ENCODE measurements at places on chromosomes 4 and X. TPM values are rescaled to one million over a fixed set of nuclear protein-coding genes. Genes with fewer than 3 reads are reported as not detected.

DNA sequence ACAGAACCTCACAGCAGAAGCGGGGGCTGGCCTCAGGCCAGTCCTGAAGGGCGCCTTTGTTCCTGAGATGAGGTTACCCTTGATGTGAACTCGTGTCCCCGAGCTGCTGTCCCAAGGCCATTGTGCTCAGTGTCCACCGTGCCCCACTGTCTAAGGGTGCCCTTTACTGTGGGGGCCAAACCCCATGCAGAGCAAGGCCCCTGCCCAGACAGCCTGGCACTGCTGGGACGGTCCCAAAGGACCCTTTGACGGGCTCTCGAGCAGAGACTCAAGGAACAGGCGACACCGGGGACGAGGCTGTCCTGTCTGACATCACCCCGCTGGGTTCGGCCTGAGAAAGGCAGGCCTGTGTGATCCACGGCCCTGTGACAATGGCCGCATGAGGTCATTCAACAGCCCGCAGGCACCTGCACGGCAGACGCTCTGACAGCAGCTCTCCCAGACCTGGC, 100.6 kb downstream of the ABLIM2 start:
- DNase-seq = no peak

DNA sequence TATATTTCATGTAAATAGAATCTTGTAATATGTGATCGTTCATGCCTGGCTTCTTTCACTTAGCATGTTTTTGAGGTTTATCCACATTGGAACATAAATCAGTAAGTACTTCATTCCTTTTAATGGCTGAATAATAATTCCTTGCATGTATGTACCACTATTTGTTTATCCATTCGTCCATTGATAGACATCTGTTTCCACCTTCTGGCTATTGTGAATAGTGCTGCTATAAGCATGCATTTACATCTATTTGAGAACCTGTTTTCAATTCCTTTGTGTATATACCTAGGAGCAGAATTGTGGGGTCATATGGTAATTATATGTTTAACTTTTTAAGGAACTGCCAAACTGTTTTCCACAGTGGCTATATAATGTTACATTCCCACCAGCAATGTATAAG, 356.7 kb upstream of the DIPK2B start:
- no peak for DNase-seq

DNA sequence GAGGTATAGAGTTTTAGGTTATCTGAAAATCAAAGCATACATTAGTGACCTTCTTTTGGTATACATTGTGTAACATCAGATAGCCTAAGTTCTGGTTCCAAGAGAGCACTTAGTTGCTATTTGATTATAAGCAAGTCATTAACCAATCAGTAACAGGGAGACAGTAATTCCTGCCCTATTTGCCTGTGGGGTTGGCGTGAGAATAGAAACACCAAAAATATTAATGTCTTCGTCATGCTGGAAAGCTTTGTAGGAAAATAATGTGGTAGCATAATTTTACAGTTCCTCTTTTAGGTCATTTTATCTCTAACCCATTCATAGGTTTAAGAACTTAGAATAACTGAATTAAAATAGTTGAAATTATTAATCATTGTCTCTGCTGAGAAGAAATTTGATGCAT, 37.8 kb downstream of the NPNT start:
- DNase-seq = no peak

GRCh38 chrX:107102980-107103379, 15.6 kb downstream of the RBM41 start:
- DNase-seq = no peak

GRCh38 chr4:4624276-4624897, 82.5 kb upstream of the STX18 start:
- no peak for DNase-seq

- no peak for DNase-seq
These were observed 58.7 kb upstream of the KLF3 start for GRCh38 chr4:38605181-38605752.

- DNase-seq = no peak
These were observed 184.6 kb downstream of the OR13H1 start for GRCh38 chrX:131728295-131729145.

DNA sequence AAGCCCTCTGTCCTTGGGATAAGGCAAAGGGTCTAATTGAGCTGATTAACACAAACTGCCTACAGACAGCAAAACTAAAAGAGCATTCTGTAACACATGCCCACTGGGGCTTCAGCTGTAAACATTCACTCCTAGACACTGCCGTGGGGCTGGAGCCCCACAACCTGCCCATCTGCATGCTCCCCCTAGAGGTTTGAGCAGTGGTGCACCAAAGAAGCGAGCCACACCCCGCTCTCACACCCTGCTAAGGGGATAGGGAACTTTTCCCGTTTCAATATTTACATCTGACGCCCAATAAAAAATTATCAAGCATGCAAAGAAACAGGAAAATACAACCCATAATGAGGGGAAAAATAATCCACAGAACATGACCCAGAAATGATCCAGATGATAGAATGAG, 46.9 kb upstream of the HSD17B10 start:
- peak; percentile 11 for DNase-seq

- no peak for DNase-seq
These were observed 143.4 kb downstream of the TRIML1 start for GRCh38 chr4:188282471-188283232.

DNA sequence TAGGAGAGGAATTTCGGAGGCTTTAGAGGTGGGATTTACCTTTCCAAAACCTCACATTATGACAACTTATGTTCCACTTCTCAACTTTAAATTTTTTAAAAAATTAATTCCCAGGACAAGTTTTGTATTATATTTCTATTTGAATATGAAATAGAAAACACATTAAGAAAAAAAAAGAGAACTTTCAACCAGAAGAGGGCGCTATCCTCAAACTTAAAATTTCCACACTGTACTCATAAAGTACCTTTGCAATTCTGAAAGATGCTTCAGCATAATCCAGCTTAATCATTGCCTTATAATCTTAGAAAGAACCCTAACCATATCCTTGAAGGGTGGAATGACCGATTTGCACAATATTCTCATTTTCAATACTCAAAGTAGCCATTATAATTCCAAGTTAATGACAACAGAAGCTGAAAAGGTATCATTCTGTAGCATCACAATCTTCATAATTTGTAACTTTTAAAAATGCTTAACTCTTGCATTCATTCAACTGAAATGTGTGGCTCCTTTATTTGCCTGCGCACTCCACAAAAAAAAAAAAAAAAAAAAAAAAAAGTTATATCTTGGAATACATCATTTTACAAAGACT, 158.0 kb downstream of the KCNIP4 start:
- no peak for DNase-seq

DNA sequence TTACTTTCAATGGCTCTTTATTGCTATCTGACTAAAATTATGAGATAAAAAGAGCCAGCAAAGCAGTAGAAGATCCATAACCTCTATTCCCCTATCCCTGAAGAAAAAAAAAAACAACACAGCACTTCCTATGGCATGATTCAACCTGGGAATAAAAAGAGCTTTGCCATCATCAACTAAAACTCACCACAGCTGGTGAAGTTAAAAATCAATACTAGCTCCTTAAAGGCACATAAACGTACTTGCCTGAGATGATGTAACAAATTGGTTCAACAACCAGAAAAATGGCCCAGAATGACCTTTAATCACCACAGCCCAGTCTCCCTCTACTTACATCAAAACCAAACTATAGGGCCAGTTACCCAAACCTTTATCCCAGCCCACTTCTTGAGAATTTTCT, 153.8 kb downstream of the MAML3 start:
- DNase-seq = no peak

GRCh38 chr4:174357321-174357720, 73.6 kb downstream of the CEP44 start:
- DNase-seq = no peak

GRCh38 chr4:182000077-182000476, 243.1 kb upstream of the TENM3 start:
- DNase-seq = no peak

- DNase-seq = no peak
These were observed 27.5 kb upstream of the PCDH18 start for GRCh38 chr4:137559801-137560200.

DNA sequence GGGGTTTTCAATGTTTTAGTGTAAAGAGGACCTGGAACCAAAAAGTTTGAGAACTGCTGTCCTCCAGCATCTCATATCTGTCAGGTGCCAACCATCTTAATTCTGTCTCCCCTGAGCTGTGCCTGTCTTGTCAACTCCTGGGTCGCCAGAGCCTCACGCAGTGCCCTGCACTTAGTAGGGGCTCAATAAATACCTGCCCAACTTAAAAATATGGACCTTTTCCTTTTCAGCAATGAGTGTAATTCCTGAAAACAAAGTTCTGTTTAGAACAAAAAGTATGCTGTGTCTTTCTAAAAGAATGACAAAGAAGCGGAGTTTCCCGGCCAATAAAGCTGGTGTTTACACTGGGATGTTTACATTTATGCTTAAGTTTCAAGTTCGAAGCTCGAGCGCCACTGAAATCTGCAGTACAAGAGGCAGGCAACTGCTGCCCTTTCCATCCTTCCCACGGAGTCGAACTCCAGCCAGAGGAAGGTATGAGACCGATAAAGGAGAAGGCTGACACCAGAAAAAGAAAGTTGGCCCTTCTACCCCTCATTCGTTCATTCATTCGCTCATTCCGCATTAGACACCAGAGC, 1.1 kb upstream of the HTATSF1 start:
- no peak for DNase-seq

GRCh38 chrX:37383313-37383712, 34.1 kb downstream of the PRRG1 start:
- DNase-seq = no peak

- DNase-seq = no peak
These were observed 211.0 kb downstream of the NWD2 start for GRCh38 chr4:37455301-37456131.

DNA sequence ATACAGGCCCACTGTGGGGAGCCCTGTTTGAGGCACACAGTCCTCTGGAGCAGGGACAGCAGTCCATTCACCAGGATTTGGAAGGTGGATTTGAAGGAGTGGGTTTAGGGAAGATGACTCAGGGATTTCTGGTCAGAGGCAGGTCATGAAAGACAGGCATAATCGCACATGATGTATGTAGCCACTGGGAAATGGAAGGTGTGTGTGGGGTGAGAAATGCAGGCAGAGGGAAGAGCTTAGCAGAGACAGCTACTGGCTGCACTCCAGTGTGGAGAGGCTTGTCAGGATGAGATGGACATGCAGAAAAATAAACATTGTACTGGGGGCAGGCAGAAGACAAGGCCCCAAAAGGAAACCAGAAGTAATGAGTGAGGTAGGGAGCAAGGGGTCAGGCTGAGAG, 85.2 kb upstream of the STS start:
- DNase-seq = no peak

DNA sequence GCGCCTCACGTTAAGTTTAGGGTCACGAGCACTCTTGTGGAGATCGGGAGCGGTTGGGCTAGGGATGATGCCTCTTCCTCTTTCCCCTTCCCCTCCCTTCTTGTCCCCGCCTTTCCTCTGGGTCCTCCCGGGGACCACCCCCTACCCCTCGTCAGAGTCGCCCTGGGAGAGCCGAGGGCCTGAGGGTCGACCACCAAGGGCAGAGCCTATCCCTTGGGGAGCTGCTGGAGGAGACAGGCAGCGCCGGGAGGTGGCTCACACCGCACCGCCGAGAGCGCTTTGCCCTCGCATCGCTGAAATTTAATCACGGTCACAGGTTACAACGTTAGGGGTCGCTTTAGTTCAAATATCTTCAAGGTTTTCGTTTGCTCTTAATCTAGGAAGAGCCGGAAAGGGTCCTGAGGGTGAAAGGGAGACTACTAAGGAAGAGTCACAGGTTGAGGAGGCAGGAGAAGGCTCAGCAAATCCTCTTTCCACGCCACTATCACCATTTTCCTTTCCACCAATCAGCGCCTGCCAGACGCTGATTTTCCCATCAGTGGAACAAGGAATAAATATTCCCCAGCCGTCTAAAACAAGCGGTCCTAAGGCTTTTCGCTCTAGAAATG, 528 bp upstream of the SNCA start:
- DNase-seq = no peak

DNA sequence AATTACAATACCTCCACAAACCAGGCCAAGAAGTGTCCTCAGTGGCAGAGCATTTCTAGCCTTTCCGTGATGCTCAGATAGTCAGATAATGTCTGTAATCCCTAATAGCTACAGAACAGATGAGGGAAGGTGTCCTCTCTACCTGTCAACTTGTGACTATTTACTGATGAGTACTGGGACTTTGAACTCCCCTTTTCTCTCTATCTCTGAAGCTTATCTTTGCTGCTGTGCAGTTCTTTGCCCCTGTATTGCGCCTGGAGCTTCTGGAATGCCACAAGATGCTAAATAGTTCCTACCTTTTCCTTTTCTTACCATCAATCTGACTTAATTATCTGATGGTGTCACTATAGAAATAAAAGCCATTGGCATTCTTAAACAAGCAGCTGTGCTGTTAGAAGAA, 30.5 kb downstream of the FGF2 start:
- no peak for DNase-seq

- no peak for DNase-seq
These were observed 14.3 kb upstream of the UBA1 start for GRCh38 chrX:47179221-47179927.

- no peak for DNase-seq
These were observed 163.3 kb upstream of the SLC7A11 start for GRCh38 chr4:138405466-138405891.

DNA sequence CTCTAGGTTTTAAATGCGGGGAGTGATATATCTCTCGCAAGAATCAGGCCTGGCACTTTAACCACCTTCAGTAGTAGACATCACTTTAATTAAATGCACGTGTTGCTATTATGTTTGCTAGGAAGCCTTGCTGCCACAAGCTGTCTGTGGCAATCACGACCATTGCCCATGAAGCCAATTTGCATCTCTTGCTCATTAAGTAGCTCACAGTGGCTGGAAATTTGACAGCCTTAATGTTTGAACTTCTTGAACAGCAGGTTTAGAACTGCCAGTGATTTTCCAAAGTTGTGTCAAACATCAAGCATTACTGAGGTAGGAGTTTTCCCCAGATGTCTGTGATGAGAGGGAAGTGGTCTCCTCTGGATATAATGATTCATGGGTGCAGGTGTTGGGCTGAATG, 642.3 kb upstream of the CPEB2 start:
- DNase-seq = no peak

The ATP1B4 gene
- not detected for total RNA-seq

The SMAD1 gene
- 28.9 TPM for total RNA-seq

The CD99L2 gene
- total RNA-seq = 7.2 TPM

The USP51 gene
- total RNA-seq = 1.2 TPM

The DCUN1D4 gene
- total RNA-seq = 66.5 TPM

The PRICKLE3 gene
- 3.4 TPM for total RNA-seq

The L1CAM gene
- 14.7 TPM for total RNA-seq

The FRMD7 gene
- not detected for total RNA-seq

The RPA4 gene
- total RNA-seq = 1.0 TPM

The RTL5 gene
- 0.18 TPM for total RNA-seq

The KLKB1 gene
- not detected for total RNA-seq

The NAA11 gene
- total RNA-seq = 0.12 TPM

The ALB gene
- total RNA-seq = not detected

The RAB39B gene
- total RNA-seq = 0.56 TPM

The BTK gene
- 0.05 TPM for total RNA-seq

The NR0B1 gene
- total RNA-seq = not detected

The COL4A6 gene
- total RNA-seq = 0.18 TPM

The GPC3 gene
- total RNA-seq = 27.6 TPM

The OPHN1 gene
- total RNA-seq = 5.2 TPM

The SLC26A1 gene
- total RNA-seq = not detected

All from SJCRH30 (cell line).